ENCODE measurements at places on chromosomes 7 and 10.
A peak's percentile ranks its signal among the peaks of the same experiment; 100 is the strongest.

DNA sequence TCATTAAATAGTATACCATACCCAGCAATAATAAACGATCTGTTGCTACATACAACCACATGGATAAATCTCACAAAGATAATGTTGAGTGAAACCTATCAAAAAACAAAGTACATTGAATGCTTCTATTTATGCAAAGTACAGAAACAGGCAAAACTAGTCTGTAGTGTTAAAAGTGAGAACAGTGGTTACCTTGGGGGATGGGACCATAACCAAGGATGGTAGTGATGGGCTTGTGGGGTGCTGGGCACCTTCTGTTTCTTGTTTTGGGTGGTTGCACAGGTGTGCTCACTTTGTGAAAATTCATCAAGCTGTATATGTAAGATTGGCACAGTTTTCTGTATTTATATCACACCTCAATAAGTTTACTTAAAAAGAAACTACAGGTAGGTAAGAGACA lies 105.7 kb downstream of the ATE1 start:
- DNase-seq: no peak

DNA sequence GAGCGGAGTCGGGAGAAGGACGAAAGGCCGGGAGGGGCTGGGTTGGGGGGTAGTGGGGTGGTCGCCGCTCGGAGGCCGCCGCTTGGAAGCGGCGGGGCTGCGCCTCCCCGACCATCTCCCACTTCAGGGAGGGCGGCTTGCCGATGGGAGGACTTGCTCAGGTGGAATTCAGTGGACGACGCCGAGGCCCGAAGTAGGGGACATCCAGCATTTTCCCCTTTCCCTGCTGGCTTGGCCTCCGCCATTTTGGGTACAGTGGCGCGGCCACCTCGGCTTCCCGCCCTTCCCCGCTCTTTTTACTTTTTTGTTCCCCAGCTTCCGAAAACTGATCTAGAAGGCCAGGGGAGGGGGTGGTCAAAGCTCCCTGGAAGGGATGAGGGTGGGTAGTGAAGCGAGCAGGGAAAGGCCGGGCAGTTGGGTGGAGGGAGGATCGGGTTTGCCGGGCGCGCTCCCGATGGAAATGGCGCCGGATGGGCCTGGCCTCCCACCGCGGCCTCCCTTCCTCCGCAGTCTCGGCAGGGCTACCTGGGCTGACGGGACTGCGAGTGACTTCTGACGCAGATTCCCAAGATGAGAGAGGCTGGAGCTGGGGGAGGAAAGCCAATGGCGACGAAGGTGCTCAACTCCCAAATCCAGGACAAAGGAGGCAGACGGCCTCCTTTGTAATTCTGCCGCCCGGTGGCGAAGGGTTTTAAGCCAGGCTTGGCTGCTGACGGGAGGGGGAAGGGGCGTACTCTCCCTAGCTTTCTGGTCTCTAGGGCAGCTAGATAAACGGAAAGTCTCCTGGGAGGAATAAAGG lies at the start of gene PBLD:
Gene PBLD, minus strand, starts transcription at position 670 of the 799 bp plus-strand sequence. CDS start 26,084 bp downstream, outside the sequence.
- DNase-seq: peak; percentile 55

- no peak for DNase-seq
Measured at GRCh38 chr7:82566752-82567151, 123.2 kb upstream of the CACNA2D1 start.

- no peak for DNase-seq
Measured at GRCh38 chr10:125980521-125981035, 84.2 kb downstream of the FANK1 start.

GRCh38 chr7:68041554-68041953 lies 1044.9 kb downstream of the TYW1 start:
- no peak for DNase-seq

DNA sequence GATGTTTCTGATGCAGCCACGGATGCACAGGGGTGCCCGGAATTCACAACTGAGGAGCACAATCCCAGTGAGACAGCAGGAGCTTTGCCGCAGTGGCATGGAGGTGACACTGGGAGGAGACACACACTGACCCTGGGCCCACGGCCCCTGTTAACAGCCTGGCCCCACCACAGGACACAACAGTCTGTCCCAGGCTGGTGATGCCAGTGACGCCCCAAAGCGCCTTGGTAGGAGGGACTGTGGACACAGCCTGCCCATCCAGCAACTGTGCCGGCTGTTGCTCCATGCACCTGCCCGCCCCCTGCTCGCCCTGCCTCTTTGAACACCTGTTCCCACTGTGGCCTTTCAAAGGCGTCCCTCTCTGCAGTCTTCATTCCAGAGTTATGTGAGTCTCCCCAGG lies 49.8 kb downstream of the KLF6 start:
- DNase-seq: peak; percentile 16

DNA sequence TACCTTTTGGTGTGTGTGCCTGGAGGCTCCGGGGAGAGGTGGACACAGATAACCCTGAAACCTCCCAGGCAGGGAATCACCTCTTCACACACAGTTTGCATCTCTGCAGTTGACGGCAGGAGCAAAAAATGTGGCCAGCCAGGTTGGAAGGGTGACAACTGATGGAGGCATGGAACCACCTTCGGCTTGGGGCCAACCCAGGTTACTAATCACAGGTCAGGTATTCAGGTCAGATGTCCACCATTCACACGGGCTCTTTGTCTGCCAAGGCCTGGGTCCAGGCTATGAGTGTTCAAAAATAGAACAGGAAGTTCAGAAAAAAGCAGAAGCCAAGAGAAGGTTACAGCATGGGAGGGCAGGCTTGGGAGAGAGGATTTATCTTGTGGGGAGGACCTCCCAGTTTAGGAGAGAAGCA lies 137.2 kb upstream of the EFCAB10 start:
- DNase-seq: no peak

DNA sequence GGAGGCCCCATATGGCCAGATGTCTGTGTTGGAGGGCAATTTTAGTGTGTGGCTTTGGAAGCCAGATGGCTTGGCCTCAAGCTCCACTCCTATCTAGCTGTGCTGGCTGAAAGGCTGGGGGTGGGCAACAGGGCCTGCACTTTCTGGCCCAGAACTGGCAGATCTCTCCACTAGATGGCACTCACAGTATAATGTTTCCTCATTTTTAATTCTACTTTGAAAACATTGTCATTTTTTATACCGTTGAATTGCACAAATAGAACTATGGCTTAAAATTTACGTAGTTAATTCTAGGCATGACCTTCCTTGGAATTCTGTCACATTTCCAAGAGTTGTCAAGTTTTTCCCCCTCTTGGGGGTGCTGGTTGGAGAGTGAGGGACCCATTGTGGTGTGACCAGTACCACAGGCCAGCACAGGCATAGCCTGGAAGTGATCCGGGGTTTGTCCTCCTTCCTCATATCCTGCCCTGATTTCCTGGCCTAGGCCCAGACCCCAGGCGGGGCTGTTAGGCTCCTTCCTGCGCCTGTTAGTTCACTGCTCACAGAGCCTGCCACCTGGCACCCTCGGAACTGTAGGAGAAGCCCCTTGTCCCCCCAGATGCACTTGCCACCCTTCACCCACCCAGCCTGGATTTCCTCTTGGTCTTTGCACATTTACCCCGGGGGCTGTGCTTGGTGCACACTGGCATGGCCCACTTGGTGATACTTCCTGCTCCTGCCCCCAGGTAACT lies 52.8 kb downstream of the ARHGAP22 start:
- DNase-seq: peak; percentile 44

- no peak for DNase-seq
Measured at GRCh38 chr7:13879994-13880686, 109.3 kb downstream of the ETV1 start.

GRCh38 chr10:71067098-71067740 lies 145.2 kb upstream of the UNC5B start:
- DNase-seq: no peak

Measured in CD4-positive, alpha-beta T cell treated with Interleukin-4 for 1 hour (primary cell).